Urothelium cell line (cell line): ENCODE measurements at places on chromosomes 6 and 20.
A peak's percentile ranks its signal among the peaks of the same experiment; 100 is the strongest.

DNA sequence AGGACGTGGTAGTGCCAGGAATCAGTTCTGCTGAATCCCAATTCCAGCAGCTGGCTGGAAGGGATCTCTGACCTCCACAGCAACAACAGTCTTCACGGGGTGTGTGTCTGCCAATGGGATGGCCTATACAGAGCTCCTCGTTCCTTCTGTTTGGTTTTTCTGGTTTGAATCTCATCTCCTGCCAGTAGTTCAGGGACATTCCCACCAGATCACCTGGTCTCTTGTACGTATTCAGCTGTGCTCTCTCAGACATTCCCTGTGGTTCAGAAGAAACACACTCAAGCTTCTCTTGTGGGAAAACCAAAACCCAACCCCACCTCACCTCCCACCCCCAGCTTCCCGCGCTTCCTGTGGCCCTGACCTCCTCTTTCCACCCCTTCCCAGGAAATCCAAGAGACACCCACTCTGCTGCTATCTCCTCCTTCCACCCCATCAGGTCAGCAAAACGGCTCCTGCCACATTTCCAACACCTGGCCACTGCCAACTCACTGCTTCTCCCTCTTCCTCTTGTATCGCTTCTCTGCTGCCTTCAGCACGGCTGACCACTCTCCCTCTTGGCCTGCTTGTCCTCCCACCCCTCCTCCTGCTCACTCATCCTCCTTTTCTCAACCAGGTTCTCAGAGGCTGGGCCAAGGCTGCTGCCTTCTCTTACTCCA is 63.3 kb upstream of the PTGIS start:
- no peak for DNase-seq

DNA sequence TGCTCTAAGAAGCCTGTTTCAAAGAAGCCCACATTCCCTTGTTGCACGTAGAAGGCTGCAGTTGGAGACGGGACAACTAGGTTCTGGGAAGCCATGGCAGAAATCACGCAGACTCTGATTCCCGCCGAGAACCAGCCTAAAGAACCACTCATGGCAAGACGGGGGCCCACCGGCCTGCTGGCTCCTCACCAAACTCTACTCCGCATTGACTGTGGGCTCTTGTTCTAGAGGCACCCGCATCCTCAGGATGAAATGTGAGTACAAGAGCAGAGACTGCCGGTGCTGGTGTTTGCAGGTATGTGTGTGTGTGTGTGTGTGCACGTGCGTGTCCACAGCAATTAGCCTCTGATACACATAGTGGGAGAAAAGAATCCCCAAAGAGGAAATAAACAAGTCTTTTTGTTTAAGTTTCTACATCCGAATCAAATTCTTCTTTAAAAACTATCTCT is 42.3 kb upstream of the NR2E1 start:
- DNase-seq: no peak

GRCh38 chr6:119161438-119161837 is 83.0 kb upstream of the FAM184A start:
- no peak for DNase-seq

GRCh38 chr6:42294759-42295158 is 77.1 kb upstream of the MRPS10 start:
- peak; percentile 88 for DNase-seq

- DNase-seq: no peak
Measured at GRCh38 chr20:9867196-9867980, 28.5 kb upstream of the PAK5 start.

DNA sequence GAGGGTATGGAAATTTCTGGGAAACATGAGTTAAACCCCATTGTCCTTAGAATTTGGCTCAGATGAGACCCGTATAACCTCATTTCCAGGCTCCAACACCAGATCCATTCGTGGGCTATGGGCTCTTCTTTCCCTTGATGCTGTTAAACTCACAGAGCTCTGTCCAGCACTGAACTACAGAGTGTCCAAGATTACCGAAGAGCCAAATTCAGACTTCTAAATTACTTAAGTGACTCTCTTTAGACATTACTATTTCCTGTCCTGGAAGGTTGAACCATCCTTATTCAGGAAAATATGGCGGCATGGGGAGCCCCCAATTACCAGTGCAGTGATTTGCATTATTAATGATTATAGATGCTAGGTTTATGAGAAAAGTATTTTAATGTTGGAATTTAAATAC is 124.9 kb upstream of the EDN1 start:
- no peak for DNase-seq

- no peak for DNase-seq
Measured at GRCh38 chr6:153401751-153402150, 270.7 kb upstream of the RGS17 start.

DNA sequence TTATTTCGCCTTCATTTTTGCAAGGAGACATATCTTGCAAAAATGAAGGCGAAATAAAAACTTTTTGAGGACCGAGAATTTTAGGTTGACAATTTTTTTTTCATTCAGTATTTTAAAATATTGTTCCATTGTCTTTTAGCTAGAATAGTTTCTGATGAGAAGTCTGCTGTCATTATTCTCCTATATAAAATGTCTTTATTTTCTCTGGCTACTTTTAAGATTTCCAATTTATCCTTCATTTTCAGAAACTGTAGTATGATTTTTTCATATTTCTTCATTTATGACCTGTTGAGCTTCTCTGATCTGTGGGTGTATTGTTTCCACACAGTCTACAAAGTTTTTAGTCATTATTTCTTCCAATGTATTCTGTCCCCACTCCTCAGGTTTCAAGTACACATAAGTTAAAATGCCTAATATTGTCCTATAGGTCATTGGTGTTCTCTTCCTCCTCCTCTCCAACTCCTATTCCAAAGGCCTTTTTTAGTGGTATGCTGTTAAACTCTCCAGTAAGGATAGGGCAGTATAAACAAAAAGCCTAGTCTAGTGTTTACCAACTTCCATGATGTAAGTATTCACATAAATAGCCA is 15.7 kb downstream of the AHI1 start:
- DNase-seq: no peak

GRCh38 chr6:36686668-36687513 is 8.4 kb downstream of the CDKN1A start:
- no peak for DNase-seq

- no peak for DNase-seq
Measured at GRCh38 chr6:41601248-41601549, 37.1 kb upstream of the MDFI start.

DNA sequence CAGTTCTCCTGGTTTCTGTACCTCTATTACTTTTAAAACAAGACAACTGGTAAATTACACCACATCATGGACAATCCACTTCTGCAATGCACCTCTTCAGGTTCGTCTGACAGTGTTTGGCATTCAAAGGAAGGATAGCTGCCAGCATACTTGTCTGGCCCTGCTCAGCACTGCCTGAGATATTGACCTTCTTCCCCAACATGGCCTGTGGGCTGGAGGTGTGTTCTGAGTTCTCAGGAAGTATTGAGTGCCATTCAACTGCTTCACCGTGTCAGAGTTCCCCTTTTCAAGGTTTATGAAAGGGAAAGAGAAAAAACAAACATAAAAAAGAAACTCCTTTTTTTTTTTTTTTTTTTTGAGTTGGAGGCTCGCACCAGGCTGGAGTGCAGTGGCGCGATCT is 267.9 kb upstream of the SASH1 start:
- DNase-seq: no peak

- no peak for DNase-seq
Measured at GRCh38 chr6:87654875-87655454, 47.1 kb downstream of the AKIRIN2 start.

DNA sequence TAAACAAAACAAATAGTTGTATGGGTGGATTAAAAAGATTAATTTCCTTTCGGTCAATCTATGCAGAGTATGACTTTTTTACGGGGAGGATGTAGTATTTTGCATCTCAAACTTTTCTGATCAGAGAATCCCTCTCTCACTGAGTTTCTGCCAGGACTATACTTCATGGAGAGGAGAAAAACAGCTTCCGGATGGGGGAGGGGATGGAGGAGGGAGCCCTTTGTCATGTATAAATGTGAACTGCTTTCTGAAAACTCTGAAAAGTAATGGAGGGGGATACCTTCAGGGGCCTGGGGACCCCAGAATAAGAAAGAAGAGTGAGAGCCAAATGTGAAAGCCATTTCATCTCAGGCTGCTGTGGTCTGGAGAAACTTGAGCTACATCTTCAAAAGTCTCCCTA is 173.1 kb upstream of the KCNK16 start:
- DNase-seq: no peak

DNA sequence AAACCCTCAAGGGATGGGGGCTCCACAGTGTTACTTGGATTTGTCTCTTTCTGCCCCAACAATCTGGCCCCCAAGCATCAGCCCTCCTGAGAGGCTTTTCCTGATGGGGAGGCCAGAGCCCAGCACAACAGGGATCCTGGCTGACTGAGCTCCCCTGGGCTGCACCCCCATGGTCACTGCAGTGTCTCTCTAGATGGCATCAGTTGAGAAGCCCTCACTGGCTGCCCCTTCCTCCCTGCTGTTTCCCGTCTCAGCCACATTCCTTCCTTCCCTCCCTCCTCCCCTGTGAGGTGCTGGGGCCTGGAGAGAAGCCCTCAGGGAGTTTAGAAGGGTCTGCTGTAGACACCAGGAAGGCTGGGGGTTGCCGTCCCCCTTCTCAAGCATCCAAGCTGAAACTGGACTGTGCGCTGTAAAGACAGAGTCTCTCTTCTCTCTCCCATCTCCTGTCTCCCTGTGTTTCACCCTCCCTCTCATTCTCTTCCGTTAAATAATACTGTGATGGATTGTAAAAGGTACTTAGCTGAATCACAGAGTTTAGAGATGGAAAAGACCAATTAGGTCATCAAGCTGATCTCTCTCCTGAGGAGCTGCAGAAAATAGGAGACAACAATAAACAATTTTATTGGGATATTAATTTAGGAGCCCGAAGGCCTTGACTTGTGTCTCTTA is 29.7 kb downstream of the SAYSD1 start:
- DNase-seq: no peak

GRCh38 chr20:64232794-64233193 is 22.8 kb upstream of the PCMTD2 start:
- no peak for DNase-seq

DNA sequence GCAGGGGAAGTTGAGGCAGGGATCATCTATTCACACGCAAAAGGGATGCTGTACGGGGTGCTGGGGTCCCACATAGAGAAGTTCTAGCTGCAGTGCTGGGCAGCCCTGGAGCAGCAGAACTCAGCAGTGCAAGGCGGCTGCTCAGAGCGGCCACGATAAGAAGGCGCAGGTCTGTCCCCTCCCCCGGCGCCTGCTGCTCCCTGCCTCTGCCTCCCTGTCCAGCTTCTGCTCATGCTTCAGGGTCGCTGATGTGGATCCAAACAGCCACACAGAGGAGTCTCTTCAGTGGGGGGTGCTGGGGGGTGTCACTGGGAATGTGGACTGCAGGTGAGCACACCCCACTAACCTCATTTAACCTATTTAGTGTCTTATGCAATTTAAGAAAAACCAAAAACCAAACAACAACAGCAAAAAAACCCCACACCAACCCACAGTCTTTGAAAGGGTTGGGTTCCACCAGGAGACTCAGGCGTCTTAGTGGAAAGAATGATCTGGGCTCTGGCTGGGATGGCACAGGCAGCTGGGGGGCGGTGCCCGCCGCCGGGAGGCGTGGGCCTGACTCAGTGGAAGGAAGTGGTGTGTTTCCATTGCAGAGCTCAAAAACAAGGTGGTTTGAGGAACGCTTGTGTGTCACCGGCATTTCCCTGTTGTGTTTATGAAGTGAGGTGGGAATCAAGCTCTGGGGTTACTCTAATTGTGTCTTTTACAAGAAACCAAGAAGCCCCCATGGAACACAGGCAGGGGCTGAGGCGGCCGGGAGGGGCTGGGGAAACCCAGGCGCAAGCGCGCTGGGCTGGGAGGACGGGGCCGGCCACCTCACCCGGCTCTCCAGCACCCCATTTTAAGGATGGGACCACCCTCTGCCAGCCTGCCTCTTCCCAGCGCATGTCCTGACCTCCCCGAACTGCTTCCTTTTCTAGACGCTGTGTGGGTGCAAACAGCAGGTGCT is 55.1 kb downstream of the IRF4 start:
- no peak for DNase-seq

GRCh38 chr6:168313431-168314011 is 6.1 kb downstream of the DACT2 start:
- DNase-seq: no peak

DNA sequence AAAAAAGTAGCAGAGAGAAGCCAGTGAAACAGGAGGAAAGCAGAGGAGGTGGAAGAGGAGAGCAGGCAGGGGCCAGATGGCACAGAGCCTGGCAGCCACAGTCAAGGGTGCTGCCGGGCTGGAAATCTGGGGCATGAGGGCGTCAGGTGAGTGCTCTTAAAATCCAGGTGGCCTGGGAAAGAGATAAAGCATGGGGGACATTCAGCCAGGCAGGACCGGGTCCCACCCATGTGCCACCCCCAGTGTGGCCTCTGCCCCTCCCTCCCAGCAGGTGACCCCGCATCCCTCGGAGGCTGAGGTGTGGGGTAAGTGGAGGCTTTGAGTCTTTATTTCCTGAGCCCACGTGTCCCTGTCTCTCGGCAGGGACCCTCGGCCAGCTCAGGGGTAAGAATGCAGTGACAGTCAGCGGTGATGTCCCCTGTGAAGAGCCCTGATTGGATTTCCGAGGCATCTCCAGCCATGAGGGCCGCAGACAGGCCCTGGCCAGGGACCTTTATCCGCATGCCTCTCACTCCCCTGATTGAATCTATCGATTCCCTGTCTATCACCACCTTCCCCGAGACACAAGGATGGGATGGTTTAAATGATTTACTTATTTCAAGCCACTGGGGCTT is 33.8 kb upstream of the SULF2 start:
- DNase-seq: no peak

GRCh38 chr6:159532155-159532554 is 160.9 kb downstream of the SOD2 start:
- DNase-seq: no peak

DNA sequence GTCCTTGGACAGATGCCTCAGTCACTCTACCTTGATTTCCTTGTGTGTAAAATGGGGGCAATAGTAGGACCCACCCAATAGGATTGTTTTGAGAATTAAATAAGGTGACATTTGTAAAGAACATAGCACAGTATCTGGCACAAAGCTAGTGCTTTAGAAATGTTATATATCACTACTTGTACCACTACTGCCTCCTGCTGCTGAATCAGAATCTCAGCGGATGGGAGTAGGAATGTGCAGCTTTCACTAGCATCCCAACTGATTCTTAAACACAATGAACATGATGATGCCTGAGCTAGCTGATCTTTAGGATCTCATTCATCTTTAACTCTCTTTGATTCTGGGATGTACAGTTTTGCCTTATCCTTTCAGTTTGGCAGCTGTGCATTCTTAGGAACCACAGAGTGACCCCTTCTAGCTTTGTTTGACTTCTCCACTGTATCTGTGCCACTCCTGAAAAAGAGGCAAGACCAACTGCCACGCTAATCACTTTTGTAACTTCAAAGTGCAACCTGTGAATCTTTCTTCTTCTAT is 7.2 kb downstream of the PBOV1 start:
- DNase-seq: no peak

DNA sequence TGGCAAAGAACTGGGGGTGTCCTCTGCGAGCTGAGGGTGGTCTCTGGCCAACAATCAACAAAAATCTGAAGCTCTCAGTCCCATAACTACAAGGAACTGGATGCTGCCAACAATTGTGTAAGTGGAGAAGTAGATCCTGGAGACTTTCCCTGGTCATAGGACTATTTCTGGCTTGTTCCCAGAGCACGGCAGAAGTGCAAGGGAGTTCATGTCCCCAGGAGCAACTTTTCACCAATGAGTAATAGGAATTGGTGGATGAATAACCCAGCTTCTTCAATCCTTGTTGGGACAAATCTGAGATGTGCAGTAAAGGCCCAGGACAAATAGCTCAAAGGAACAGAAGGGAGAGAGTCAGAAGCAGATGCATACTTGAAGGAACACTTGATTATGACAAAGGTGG is 95.5 kb downstream of the QRSL1 start:
- no peak for DNase-seq
